ENCODE measurements at places on chromosomes 1 and 21.

GRCh38 chr1:63747445-63747844 lies 26.4 kb upstream of the ROR1 start:
- DNase-seq, result peak; percentile 41

GRCh38 chr1:48230236-48230635 lies 7.7 kb downstream of the SLC5A9 start:
- no peak for DNase-seq

- DNase-seq, result no peak
Observed at GRCh38 chr1:59427155-59427554, 130.3 kb downstream of the FGGY start.

- DNase-seq, result no peak
Observed at GRCh38 chr1:185812934-185813333, 78.7 kb downstream of the HMCN1 start.

DNA sequence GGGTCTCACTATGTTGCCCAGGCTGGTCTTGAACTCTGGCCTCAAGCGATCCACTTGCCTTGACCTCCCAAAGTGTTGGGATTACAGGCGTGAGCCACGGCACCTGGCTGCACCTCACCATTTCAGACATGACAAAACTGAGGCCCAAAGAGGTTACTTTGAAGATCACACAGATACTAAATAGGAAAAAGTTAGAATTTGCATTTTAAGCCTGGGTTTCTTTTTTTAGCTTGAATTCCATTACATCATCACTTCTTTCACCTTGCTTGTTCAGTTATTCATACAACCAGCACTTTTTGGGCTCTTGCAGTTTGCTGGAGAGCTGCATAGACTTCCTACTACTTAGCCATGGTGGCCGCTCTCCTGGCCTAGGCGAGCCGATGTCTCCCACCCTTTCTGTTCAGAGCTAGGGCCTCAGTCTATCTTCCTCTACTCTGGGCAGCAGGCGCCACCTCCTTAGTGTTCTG lies 16.3 kb upstream of the CD2 start:
- no peak for DNase-seq

Data from astrocyte of the spinal cord (primary cell).